ENCODE measurements at places on chromosomes 3 and 15. TPM values are rescaled to one million over a fixed set of nuclear protein-coding genes. Genes with fewer than 3 reads are reported as not detected.

GRCh38 chr3:149832086-149832485 is 19.1 kb downstream of the RNF13 start:
- ATAC-seq, result no peak

DNA sequence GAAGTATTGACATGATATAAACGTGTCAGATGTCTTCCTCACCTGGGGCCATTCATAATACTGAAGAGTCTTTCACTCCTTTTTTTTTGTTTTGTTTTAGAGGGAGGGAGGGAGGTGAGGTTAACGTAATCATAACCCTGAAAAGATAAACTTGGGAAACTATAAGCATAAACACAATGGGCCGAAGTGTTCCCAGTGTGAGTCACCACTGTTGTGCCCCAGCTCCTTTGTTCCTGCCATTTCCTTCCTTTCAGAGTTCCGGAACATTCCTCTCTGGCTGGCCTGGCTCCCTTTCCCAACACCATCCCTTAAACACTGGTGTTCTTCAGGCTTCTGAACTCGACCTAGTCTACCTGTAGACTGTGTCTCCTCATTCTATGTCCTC is 18.6 kb downstream of the PLD1 start:
- ATAC-seq, result no peak

GRCh38 chr3:23619705-23620637 is 185.8 kb upstream of the UBE2E1 start:
- ATAC-seq, result no peak

GRCh38 chr3:191139736-191140135 is 59.3 kb upstream of the OSTN start:
- no peak for ATAC-seq

DNA sequence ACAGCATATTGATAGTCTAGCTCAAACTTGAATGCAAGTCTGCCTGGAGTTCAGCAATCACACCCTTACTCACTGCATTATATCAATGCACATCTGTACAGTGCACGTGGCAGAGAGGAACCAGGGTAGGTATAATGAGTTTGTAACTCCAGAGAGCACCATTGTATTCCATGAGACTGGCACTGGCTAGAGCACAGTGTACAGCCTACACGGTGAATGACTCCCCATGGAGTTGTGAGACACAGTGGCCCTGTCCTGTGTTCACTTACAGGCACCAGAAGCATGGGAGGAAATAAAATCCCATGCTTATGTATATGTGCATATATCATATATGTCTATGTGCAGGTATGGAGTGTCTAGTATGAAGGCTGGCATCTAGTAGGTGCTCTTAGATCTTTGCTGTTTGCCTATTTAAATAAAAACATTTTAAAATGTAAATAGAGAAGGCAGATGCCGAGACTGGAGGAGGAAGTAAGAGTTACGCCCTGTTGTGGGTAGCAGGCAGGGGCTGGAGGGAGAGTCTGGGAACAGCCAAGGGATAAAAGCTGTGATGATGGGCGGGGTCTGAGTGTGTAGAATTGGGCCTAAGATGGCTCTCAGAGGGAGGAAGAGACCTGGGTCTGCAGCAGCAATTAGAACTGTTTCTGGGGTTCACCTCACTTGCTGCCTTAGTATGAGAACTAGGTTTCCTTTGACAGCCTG is 360.7 kb upstream of the ICE2 start:
- no peak for ATAC-seq

DNA sequence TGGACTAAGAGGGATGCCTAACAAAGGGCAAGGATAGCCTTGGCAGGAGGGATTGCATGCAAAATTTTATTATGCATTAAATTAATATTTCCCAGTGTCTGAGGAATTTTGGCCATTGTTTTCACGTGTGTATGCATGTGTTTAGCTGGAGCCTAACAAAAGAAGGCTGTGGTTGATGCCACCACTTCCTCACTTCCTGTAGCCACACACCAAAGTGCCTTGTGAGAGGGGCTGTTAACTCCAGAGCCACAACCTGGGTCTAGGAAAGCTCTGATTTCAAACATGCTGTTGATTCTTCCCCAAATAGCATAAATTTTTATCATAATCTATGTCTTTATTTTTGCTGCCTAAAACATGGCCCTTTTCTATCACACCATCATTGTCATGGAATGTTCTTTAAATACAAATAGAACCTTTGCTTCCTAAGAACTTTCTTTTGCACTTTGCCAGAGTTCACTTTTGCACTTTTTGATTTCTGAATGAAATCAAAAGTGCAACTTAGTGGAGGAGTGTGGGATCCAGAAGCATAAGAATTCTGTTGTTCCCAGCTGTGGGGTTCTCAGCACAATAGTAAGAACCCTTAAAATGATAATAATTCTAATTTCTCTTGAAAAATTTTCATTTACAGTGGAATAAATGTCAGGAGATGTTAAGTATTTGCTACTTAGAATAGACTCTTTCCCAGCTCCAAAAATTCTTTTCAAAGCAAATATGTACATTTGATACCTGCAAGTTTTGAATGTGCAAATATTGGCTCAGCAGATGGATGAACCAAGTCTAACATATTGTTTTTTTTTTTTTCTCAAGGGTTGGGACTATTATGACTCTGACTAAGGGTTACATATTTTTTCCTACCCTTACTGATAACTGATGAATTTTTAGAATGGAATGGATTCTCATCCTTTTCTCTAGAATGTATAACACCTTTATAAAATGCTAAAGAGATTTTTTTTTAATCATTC is 35.6 kb upstream of the SPTSSB start:
- ATAC-seq, result no peak

- no peak for ATAC-seq
Observed at GRCh38 chr15:98981851-98982722, 25.5 kb downstream of the PGPEP1L start.

C3orf52 gene
- 14.5 TPM for total RNA-seq

IL12A gene
- total RNA-seq, result 1.8 TPM

TRPM1 gene
- total RNA-seq, result not detected

GRCh38 chr3:131789188-131789587 is 245.6 kb downstream of the CPNE4 start:
- ATAC-seq, result no peak

TMEM207 gene
- total RNA-seq, result not detected

- ATAC-seq, result no peak
Observed at GRCh38 chr3:112829046-112829445, 17.6 kb downstream of the CD200R1L start.

SOX2 gene
- total RNA-seq, result 3.7 TPM

- ATAC-seq, result no peak
Observed at GRCh38 chr3:123914829-123915228, 30.7 kb upstream of the MYLK start.

FANCD2OS gene
- not detected for total RNA-seq

FBXW12 gene
- total RNA-seq, result not detected

DNA sequence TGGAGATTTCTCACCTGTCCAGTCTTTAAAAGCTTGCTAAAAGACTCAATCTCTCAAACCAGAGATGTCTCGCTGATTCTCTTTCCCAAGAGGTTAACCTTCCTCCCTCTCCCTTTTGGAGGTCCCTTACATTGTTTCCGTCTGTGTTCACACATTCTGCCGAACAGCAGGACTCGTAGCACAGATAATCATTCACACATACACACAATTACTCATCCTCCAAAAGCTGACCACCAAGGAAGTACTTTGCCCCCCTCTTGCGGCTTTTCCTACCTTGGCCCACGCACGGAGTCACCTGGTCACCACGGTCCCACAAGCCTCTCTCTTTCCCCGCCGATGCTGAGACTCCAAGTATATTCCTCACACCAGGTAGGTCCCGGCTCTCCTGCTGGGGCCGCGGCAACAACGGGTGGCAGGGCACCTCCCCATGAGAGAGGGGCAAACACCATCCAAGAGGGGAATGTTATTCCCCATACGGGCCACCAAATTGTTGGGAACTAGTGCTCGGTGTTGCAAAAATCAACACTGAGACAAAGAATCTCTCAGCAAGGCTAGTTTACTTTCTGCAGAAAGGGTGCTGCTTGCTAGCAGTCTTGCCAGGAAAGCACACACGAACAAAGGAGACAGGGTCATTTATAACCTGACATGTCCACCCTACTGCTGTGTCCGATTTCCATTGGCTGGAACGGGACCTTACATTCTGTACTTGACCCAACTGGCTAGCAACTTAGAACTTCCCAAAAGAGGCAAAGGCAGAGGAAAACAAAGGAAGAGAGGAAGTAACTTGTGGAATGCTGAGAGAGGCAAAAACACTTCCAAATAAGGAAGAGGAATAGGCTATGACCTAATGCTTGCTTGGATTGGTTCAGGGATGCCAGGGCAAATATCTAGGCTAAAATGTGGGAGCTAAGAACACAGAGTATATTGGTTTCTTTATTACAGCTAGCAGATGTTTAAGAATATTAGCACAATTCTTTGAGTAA is 102.1 kb upstream of the NECTIN3 start:
- ATAC-seq, result no peak

- no peak for ATAC-seq
Observed at GRCh38 chr15:61910839-61911369, 149.3 kb downstream of the VPS13C start.

- no peak for ATAC-seq
Observed at GRCh38 chr15:64249883-64250575, 87.2 kb upstream of the PPIB start.

DNA sequence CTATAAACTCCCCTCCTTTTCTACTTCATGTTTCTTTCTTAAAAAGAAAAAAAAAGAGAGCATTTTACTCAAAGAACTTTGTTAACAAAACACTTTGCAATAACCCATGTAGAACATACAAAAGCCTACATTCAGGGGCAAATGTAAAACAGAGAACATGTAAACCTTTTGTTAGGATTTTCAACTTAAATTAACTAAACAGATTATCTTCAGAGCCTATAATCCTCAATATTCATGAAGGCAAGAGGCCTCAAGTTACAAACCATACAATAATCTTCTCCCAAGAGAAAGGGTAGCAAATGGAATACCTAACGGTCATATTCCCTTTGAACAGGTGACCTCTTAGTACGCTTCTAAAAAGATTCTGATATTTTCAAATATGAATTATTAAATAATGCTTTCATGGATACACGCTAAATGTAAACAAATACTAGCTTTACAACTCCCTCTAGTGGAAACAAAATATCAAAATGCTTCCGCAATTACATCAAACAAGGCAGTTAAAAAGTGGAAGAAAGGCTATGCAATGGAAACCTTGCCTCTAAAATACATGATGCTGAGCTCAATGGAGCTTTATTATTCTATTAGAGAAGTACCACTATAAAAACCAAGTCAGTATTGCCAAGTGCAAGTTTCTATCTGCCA is 9.9 kb downstream of the CEP152 start:
- ATAC-seq, result no peak

DNA sequence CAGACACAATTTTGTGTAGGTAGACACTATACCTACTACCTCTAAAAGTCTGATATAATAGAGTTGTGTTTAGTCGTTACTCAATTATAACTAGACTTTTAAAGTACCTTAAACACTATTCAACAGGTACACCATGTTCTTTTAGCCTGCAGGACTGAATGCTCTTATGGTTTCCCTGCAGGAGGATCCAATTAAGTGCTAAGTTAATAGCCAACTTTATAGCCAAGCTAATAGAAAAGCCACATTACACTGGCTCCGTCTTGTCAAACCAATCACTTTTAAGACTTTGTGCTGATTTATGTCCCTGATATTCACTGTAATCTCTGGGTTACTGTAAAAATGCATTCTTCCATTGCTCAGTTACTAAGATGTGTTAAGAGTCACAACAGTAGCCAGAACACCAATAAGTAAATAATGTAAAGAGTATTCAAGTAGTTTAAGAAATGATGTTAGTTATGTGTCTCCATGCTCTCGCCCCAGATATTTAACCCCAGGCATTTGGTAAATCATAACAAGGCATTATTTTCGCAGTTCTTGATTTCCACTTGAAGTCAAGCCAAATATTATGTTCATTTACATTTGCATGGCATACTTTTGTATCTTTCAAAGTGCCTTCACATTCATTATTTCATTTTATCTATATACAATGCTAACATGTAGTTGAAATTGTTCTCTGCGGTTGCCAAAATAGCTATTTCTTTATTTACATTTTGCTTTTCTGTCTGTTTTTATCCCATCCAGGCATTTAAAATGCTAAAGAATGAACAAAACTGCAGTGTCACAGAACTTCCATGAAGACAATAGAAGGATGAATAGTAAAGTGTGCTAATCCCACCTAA is 42.7 kb upstream of the AP4E1 start:
- ATAC-seq, result no peak

DNA sequence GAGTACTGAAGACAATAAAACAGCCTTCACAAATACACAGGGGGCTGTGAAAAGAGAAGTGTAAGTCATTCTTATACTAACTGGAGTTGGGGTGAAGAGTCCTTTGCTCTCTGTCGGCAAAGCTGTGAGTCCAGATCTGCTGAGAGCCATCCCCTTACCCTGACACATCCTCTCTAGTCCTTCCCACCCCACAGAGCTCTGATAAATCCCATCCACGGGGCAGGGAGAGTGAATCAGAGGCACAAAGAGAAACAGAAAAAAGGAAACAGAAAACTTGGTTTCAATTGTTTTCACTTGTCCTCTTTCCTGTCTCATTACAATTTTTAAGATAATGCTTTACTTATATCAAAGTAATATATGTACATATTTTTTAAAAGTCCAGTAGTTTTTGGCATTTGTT is 18.2 kb upstream of the ZNF639 start:
- no peak for ATAC-seq

TEX55 gene
- total RNA-seq, result not detected

DNA sequence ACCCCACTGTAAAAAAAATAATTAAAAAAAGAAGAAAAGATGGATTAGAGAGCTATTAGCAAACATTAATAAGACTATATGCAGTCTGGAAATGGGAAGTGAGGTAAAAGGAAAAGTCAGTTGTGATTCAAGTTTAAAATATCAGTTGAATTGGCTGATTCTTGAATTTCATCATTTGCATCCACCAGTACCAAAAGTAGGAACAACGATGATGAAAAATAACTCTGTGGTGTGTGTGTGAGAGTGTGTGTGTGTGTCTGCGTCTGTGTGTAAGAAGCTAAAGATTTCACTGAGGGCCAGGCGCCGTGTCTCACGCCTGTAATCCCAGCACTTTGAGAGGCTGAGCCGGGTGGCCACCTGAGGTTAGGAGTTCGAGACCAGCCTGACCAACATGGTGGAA is 56.0 kb upstream of the SLC4A7 start:
- no peak for ATAC-seq

FHIT gene
- 12.2 TPM for total RNA-seq

GRCh38 chr15:82549199-82549665 is 9.0 kb upstream of the RPS17 start:
- peak; percentile 16 for ATAC-seq

GRCh38 chr3:69011096-69011730 is 2.3 kb downstream of the EOGT start:
- ATAC-seq, result no peak

- no peak for ATAC-seq
Observed at GRCh38 chr3:72516361-72516760, 331.9 kb downstream of the SHQ1 start.

- no peak for ATAC-seq
Observed at GRCh38 chr3:41853540-41854196, 108.2 kb downstream of the ULK4 start.

GRCh38 chr3:61780016-61780415 is 218.6 kb downstream of the PTPRG start:
- no peak for ATAC-seq
